Upper lobe of right lung (tissue), 1 donor: ENCODE measurements at places on chromosomes 7 and 10. TPM values are rescaled to one million over a fixed set of nuclear protein-coding genes. Genes with fewer than 3 reads are reported as not detected.

Gene MSS51
- 3.0 TPM for total RNA-seq

Gene GIMAP2
- total RNA-seq, result 33.0 TPM

Gene ASB13
- total RNA-seq, result 23.0 TPM

Gene GIMAP8
- 42.3 TPM for total RNA-seq

Gene ACTR1A
- 92.5 TPM for total RNA-seq

Gene ODAD2
- 0.64 TPM for total RNA-seq

Gene FAM237B
- not detected for total RNA-seq

Gene HTR5A
- not detected for total RNA-seq

Gene BAIAP2L1
- 22.9 TPM for total RNA-seq

DNA sequence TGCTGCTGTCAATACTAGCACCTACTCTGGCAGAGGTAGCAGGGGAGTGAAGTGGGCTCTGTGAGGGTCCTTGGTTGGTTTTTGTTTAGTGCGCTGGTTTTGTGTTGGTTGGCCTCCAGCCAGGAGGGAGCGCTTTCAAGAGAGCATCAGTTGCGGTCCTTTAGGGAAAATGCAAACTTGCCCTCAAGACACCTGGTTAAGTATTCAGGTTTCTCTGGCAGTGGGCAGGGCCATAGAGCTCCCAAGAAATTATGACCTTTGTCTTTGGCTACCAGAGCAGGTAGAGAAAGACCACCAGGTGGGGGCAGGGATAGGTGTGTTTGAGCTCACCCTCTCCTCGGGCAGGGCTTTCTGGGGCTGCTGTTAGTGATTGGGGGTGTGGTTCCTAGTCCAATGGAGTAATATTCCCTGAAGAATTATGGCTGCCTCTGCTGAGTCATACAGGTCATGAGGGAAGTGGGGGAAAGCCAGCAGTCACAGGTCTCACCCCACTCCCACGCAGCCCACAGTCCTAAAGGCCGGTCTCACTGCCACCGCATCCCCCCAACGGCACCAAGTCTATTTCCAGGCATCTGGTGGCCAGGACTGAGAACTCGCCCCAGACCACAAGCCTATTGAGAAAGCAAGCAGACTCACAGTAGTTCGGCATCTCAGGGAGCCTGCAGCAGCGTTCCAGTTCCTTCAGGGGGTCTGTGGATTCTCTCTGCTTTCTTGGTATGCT, 280.5 kb downstream of the SFMBT2 start:
- DNase-seq, result peak; percentile 73

DNA sequence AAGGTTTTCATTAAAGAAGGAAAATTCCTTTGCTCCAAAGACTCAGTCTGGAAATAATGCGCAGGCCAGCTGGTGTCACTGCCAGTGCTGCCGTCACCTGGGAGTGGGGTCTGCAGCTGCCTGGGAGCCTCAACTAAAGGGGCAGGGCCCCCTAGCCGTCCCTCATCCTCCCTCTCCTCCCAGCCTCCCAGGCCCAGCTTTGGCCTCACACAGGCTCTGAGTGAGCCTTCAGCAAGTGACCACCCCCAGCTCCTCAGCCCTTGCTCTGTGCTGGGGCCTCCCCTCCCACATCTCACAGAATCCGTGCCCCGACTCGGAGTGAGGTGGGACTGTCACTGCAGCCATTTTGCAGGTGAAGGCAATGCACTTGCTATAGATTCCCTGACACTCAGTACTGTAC, 11.1 kb upstream of the RET start:
- DNase-seq, result no peak

DNA sequence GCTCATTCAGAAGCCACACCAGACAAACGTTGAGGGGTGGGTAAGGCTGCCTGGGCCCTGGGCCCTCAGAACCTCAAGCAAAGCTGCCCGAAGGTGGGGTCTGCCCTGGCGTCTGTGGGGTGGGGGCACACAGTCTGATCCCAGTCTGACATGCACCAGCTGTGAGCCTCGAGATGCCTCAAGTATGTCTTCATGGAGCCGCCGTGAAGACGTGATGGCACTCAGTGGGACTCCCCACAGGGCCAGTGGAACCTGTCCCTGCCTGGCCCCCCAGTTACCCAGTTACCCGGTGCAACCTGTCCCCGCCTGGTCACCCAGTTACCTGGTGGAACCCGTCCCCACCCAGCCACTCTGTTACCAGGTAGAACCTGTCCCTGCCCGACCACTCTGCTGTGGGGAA, 351.2 kb downstream of the PTPRN2 start:
- DNase-seq, result no peak

- DNase-seq, result no peak
Measured at GRCh38 chr10:32384171-32384570, 37.2 kb upstream of the EPC1 start.

GRCh38 chr10:34109952-34110702, 705.0 kb downstream of the PARD3 start:
- DNase-seq, result no peak

GRCh38 chr10:104806801-104807200, 165.7 kb downstream of the SORCS3 start:
- DNase-seq, result no peak

- DNase-seq, result no peak
Measured at GRCh38 chr10:47101807-47102206, 190.6 kb downstream of the PTPN20 start.

DNA sequence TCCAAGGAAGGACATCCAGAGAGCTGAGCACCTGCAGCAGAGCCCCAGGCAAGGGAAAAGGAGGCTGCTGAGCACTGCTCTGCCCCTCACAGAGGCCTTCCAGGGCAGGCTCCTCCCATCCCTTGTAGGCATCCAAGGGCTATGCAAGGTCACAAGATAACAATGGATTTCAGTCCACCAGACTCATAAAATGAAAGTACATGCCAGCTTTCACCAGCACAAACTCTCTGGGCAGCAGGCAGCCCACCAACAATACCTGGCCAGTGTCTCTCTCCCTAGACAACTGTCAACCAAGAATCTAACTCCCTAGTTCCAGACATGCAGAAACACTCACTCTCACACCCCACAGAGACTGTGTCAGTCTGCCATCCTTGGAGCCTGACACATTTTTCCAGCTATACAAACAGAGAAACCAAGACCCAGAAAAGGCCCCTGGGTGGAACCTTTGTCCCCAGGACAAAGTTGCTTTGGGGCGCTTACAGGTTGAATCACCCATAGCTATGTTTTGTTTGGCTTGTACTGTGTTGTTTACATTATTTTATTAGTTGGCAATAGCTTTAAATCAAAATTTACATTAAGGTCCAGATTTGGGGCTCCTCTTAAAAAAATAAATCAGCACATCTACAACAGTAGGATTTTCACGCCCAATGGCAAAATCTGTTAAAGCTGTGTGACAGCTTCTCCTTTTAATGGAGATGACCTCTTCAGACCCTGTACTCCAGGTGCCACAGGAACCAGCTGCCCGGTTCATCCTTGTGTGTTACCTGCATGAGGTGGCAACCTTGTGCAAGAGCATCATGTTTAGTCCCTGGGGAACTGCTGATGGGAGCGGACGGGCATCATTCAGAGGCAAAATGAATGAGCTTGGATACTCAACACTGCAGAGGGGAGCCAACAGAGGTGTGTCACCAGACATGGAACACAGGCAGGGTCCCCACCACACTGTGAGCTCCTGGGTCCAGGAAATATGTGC, 5.2 kb downstream of the GRID1 start:
- DNase-seq, result peak; percentile 34

DNA sequence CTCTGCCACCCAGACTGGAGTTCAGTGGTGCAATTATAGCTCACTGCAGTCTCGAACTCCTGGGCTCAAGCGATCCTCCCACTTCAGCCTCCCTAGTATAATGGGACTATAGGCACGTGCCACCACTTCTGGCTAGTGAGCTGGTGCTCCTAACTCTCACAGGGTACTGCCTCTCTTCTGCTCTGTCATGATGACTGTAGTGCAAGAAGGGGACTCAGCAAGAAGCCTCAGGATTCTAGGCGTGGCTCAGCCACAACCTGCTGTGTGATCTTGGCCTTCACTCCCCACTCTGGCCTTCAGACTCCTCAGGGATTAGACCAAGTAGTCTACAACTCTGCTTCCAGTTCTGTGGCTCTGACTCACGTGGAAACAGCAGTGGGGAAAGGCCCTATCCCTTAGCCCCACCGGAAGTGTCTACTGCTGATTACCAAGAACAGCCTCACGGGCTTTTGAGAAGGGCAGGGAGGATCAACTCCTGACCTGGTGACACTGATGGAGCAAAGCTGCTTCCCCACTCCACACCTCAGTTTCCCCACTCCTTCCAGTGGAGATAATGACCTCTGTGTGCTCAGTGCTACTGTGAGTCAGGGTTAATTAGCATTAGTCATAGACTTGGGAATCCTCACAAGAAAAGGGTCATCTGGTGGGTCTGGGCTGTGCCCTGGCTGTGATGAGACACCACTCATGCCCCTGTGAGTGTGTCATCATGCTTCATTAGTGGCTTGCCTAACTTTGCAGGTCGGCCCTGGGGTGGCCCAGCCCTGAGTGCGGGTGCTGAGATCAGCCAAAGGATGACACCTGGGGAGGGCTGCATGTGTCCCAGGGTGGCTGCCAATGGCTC, 41.1 kb downstream of the ZC3HC1 start:
- no peak for DNase-seq

DNA sequence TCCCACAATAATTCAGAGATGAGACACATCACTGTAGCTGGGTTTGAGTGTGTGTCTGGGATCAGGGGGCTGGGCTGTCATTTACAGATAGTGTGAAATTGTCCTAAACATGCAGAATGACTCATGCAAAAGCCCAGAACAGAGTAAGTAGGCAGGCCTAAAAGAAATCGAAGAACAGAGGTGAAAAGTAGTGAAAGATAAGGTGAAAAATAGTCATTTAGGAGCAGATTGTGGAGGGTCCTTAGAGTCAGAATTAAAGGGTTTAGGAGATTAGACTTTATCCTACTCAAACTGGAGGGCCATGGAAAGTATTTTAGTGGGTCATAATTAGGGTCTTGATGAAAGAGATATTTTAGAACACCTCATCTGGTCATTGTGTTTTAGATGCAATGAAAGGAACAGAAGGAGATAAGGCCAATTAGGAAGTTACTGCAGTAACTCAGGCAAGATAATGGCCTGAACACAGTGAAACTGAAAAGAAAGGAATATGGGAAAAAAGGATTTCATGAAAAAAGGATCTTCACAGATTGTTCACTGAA, 58.3 kb upstream of the NEBL start:
- no peak for DNase-seq

GRCh38 chr7:105790996-105791395, 85.4 kb downstream of the ATXN7L1 start:
- no peak for DNase-seq

- DNase-seq, result peak; percentile 78
Measured at GRCh38 chr7:74656441-74656836, 1.1 kb upstream of the GTF2I start.

DNA sequence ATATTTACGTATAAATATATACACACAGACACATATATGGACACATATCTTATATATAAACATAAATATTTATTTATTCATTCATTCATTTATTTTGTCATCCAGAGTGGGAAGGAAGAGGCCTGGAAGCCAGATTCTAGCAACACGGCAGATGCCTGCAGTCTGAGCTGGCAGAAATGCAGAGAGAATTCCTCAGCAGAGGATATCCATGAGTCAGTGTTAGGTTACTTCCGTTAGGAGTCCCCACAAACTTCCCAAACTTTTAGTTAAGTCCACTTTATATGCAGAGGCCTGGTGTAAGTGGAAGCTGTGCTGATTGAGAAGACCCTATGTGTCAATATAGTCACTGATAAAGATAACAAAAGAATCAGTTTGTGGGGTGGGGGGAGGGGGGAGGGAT, 89.6 kb downstream of the PPP1R17 start:
- DNase-seq, result no peak

GRCh38 chr7:40429826-40430225, 295.0 kb downstream of the SUGCT start:
- DNase-seq, result no peak

- no peak for DNase-seq
Measured at GRCh38 chr10:29243750-29244149, 45.1 kb upstream of the LYZL1 start.

DNA sequence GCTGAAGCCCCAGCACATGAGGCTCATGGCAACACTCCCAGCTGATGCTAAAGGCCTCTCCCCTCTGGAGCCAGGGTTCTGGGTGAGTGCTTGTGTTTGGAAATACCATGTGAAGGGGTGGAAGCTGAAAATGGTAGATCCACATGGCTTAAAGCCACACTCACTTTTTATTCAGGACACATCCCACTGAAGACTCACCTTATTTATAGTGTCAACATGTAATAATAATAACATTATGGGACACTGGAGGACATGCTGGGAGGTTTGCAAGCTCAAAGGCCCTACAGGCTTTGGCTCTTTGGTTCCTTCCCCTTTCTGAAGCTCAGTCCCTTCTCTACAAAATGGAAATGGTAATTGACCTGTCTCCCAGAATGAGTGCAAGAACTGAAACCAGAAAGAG, 318.0 kb downstream of the GRID1 start:
- DNase-seq, result no peak

DNA sequence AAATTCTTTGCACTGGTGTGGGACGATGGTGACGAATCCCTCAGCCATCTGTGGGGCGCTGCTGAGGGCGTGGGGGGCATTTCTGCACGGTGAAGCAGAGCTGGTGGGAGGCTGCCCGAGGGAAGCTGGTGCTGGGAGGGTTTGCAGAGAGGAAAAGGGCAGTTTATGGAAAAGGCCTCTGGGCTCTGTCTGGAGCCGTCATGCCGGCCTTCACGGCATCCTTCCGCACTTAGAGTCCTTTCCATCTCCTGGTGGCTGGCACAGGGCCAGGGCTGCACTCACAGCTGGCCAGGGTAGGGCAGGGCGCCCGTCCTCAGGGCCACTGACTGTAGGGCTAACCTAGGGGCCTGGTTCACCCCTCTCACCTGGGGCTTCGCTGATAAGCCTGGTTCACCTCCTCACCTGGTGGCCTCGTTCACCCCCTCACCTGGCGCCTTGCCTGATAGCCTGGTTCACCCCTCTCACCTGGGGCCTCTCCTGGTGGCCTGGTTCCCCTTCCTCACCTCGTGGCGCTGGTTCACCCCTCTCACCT, 598 bp upstream of the AMZ1 start:
- no peak for DNase-seq

DNA sequence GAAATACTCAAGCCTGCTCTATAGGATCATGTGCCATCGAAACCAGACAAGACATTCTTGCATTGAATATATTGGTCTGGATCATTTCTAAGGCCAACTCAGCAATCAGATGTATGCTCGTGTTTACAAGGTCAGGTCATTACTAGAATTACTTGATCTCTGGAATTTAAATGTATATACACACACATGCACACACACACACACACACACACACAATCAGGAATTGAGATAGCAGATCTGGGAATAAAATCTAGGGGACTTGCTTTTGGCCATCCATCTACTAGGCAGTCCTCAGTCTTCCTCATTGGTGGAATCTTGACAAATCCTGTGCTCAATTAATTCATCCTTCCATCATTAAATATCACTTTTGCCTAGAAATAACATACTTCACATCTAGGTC, 3.6 kb downstream of the OPTN start:
- no peak for DNase-seq

DNA sequence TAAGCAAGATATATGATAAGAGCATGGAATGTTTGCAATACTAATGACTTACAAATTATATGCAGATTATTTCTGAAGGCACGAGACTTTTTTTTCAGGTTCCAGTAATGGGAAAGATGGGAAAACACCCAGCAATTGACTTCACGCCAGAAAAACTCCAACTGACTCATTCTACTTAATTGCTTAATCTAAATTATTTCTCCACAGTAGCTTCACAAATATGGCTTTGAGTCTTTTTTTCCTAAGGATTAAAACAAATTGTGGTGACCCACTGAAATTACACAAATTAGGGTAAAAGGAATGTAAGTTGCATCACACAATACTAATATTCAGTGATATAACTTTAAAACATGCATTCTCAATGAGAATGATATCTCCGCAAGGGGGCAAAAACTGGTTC, 138.7 kb downstream of the GNAI1 start:
- DNase-seq, result no peak

- no peak for DNase-seq
Measured at GRCh38 chr10:10902951-10903350, 114.7 kb upstream of the CELF2 start.
